Heart left ventricle (tissue), 16 donors: ENCODE measurements at places on chromosomes 1 and 21. TPM values are rescaled to one million over a fixed set of nuclear protein-coding genes. Genes with fewer than 3 reads are reported as not detected.

Gene CD5L
- not detected for total RNA-seq

Gene NR0B2
- total RNA-seq: 7.3 TPM

Gene AMY1A
- not detected for total RNA-seq

DNA sequence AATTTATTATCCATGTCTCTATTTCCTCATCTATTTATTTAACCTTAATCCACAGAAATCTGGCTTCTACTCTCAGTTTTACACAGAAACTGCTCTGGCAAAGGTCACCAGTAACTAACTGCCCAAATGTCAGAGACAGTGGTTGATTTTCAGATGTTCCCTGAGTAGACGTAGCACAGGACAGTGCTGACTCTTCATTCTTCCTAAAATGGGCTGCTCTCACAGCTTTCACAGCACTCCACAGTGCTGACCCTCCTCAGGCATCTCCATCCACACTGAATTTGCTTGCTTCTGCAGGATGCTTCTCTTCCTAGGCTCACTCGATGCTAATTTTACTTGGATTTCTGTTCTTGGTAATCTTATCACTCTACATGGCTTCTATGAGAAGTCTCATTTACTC lies 508.2 kb upstream of the ZRANB2 start:
- no peak for DNase-seq

- DNase-seq: no peak
Observed at GRCh38 chr1:53132176-53132575, 10.3 kb downstream of the SLC1A7 start.

- DNase-seq: no peak
Observed at GRCh38 chr1:21919520-21919919, 17.6 kb downstream of the HSPG2 start.
